Progenitor cell of endocrine pancreas (in vitro differentiated cells): ENCODE measurements at places on chromosomes 11 and 22. TPM values are rescaled to one million over a fixed set of nuclear protein-coding genes. Genes with fewer than 3 reads are reported as not detected.

- no peak for DNase-seq
These were observed 47.5 kb downstream of the HORMAD2 start for GRCh38 chr22:30127749-30128166.

DNA sequence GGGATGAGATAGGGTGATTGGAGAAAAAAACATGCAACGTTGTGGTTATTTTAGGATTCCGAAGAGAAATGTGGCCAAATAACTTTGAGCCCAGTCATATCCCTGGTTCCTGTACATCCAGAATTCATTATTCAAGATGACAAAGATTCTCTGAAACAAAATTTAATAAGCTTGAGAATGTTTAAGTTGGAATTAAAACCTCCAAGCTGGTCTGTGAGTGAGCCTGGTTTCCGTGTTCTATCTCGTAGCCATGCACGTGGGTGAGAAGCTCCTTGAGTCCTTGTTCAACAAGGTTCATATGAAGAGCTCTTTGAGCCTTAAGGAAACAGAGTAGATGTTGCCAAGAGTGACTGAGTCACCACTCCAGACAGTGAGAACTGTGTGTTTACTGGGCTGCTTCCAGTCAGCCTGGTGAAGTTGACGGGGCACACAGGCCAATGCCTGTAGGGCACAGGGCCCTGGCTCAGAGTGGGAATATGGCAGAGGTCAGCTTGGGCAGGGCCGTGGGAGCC is 206.5 kb downstream of the NAV2 start:
- DNase-seq, result no peak

The CLDN5 gene
- not detected in 2 replicates for total RNA-seq

The PLAAT4 gene
- total RNA-seq, result 0.42 TPM in 1 of 2 replicates, not detected in the other
